ENCODE measurements at places on chromosomes 7 and 10.

DNA sequence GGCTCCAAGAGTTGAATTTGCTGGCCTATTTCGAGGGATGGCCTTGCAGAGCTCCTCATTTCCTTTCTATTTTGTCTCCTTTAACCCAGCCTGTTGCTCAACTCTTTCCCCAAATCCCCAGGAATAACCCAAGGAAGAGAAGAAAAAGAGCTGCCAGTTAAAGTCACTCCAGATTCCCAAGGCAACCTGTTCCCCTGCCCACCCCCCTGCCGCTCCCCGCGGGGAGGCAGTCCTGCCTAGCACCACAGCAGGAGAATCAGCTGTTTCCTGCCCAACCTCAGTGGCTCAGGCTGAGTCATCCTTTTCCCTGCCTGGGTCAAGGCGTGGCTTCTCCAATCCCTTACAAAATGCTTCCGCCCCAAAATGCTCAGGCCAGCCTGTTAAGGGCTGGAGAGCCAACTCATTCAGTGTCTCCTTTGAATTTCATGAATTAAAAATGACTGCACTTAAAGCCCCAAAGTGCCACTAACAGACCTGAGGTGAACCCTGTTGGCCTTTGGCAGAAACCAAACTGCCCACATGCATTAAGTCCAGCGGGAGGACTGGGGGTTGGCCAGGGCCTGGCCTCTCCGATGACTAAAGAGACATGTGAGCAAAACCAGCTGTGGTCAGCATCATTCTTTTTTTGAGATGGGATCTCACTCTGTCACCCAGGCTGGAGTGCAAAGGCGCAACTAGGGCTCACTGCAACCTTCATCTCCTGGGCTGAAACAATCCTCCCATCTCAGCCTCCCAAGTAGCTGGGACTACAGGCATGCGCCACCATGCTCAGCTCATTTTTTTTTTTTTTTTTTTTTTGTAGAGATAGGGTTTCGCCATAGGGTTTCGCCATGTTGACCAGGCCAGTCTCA, 83.2 kb upstream of the KIF5B start:
- DNase-seq, result no peak

DNA sequence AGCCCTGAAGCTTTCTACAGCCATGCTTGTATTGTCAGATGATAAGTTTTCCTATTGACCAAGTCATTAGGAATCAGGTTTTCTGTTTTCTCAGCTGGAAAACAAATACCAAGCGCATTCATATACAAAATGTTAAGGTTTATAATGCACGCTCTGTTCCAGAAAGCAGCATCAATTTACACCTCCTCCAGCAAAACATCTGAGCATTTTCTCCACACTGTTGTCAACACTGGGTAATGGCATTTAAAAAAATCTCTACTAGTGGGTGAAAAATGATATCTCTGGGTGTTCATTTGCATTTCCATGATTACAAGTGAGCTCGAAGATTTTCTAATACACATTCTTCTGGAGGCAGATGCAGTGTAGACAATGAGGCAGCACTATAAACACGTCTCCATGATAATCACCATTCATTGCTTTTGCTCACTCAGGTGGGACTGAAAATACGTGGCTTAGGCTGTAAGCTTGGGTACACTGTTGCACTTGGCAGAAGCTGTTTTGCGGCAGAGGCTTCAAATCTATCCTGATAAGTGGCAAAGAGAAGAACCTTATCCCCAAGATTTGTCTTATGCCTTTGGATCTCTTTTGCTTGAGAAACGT, 114.8 kb upstream of the PLPP4 start:
- no peak for DNase-seq

GRCh38 chr7:13834328-13834761, 155.1 kb downstream of the ETV1 start:
- no peak for DNase-seq

DNA sequence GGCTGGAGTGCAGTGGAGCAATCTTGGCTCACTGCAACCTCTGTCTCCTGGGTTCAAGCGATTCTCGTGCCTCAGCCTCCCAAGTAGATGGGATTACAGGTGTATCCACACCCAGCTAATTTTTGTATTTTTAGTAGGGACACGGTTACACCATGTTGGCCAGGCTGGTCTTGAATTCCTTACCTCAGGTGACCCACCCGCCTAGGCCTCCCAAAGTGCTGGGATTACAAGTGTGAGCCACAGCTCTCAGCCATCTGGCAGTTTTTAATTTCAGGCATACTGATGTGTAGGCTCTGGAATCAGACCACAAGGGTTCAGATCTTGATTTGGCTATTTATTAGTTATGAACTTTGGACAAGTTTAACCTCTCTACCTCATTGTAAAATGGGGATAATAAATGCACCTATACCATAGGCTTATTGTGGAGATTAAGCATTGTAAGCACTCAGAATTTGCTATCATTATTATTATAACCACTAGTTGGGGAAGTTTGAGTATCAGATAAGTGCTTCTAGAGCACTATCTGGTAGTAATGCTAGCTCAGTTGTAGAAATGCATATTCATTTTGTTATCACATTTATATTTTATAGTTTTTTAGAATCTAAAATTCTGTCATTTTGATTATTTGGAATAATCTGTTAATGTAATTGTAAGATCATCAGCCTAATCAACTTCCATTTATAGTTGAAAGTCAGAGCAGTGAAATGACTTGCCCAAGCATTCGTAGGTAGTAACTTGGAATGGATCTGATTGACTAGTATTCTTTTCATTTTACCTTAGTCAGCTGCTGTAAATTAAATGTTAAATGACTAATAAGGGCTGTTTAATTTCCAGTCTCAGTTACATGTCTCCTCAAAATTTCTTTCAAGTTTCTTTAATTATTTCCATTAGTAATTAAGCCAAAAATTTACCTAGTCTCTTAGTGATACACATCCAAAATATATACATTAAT, 22.5 kb downstream of the KMT2E start:
- no peak for DNase-seq

DNA sequence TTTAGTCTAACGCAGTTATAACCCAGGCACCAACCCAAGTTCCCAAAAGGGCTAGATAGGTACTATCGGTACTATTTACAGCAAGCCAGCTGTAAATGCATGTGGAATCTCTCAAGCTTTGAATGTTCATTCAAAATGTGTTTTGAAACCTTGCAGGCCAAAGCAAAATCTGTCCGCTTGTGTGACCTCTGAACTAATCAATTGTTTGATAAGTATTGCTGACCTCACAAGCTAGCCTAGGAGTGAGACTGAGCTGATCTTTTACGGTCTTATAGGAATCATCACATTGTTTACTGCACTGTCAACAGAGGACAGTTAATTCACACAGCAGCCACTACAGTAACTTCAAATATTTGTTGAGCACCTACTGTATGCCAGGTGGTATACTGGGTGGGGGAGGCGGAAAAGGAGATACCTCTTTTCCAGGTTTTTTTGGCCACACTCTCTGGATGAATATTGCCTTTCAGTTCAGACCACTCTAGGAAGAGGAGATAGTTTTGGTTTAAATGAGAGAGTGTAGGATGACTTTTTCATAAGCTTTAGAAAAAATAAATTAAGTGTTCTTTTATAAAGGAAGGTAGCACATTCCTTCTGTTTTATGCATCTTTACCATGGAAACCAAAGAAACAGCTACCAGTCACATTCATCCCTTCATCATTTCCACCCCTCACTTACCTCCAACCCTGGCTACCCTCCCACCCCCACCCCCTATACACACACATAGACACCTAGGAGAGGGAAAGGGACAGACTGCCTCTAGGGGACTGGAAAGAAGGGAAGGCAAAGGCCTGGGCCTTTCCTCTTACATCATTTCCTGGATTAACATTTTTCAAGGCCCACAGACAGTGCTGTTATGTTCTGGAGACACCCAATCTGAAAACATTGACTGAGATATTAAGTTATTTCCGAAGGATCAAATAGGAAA, 2.4 kb downstream of the PAPSS2 start:
- DNase-seq, result no peak

DNA sequence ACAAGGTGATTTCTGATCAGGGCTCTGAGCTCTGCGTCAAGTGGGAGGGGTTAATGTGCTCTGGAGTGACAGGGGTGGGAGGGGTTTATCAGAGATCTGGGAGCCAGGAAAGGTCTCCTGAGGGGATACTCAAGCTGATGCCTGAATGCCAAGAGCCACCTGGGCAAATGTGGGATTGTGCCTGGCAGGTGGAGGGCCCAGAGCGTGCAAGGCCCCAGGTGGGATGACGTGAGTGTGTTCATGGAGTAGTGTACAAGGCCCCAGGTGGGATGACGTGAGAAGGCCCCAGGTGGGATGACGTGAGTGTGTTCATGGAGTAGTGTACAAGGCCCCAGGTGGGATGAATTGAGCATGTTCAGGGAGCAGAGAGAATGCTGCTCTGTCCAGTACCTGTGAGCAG, 610.3 kb downstream of the PTPRN2 start:
- DNase-seq, result no peak

- no peak for DNase-seq
Measured at GRCh38 chr10:72332423-72333111, 22.2 kb downstream of the DNAJB12 start.

- peak; percentile 40 for DNase-seq
Measured at GRCh38 chr10:98029149-98030092, 1.0 kb downstream of the CRTAC1 start.

- DNase-seq, result no peak
Measured at GRCh38 chr7:25716421-25716820, 435.6 kb upstream of the NFE2L3 start.

DNA sequence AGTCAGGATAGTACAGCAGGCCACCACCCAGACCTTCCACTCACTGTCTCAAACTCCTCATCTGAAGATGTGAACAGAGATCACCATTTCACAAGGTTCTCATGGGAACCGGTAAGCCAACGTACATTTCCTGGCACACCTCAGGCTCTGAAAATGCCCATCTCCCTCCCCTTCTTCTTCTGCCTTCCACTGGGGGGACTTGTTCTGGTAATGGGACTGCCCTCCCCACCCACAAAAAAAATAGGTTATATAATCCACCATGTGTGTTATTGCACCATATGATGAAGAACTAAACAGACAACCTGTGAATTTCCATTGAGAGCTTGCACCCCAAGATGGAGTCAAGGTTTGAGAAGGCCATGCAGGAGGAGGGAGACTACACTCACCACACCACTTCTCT, 42.1 kb upstream of the IKZF1 start:
- no peak for DNase-seq

DNA sequence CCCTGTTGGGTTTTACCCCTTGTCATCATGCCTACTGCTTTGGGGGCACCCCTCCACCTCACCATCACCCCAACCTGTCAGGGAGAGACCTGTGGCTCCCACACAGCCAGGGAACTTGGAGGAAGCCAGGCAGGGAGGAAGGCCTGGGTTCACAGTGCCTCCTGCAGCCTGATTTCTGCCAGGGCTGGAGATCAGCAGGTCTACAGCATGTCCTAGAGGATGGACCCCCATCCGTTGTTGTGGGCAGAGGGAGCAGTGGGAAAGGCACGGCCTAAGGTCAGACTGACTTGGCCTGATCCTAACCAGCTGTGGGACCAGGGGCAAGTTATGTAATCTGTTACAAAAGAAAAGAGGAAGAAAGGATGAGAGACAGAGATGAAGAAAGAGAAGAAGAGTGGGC, 28.2 kb downstream of the ZCCHC24 start:
- no peak for DNase-seq

DNA sequence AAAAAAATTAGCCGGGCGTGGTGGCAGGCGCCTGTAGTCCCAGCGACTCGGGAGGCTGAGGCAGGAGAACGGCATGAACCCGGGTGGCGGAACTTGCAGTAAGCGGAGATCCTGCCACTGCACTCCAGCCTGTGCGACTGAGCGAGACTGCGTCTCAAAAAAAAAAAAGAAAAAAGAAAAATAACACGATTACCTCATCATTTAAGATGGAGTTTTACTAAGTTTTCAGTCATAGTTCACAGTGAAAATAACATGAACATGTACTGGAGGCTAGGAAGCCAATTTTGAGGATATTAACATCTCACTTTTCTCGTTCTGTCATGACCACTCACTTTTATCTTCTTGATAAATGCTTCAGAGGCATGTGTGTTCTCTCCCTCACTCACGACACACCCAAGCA, 3.1 kb upstream of the RUNDC3B start:
- no peak for DNase-seq

DNA sequence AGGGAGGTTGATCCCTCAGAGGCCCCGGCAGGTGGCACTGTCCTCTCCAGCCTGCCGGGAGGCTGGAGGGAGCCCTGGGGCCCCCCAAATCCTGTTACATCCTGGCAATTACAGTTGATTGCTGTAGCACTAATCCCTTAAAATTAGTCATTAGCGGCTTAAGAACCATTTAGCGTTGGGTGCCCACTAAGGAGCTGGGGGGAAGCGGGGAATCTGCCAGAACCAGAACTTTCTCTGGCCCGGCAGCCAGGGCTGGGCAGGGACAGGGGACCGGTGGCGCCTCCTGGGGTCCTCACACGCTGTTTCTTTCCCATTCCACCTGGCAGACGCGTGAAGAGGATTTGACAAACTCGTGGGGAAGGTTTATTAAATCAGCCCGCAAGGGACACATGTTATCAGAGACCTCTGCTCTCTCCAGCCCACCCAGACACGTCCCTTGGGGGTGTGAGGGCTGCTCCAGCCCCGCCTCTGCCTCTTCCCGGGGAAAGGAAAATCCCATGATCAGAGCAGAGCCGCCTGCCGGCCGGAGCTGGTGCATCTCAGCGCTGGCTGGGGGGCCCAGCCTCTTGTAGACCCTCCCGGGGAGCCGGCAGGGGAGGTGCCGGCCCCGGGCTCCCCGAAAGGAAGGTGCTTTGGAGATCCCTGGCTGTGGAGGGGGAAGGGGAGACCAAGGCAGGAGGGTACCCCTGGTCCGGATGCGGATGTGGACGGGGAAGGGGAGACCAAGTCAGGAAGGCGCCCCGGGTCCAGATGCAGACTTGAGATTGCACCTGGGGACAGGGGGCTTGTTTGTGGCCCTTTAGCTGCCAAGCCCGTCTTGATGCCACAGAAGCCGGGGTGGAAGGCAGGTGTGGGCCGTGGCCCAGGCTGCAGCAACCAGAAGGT, 142.7 kb downstream of the ELFN1 start:
- peak; percentile 99 for DNase-seq

DNA sequence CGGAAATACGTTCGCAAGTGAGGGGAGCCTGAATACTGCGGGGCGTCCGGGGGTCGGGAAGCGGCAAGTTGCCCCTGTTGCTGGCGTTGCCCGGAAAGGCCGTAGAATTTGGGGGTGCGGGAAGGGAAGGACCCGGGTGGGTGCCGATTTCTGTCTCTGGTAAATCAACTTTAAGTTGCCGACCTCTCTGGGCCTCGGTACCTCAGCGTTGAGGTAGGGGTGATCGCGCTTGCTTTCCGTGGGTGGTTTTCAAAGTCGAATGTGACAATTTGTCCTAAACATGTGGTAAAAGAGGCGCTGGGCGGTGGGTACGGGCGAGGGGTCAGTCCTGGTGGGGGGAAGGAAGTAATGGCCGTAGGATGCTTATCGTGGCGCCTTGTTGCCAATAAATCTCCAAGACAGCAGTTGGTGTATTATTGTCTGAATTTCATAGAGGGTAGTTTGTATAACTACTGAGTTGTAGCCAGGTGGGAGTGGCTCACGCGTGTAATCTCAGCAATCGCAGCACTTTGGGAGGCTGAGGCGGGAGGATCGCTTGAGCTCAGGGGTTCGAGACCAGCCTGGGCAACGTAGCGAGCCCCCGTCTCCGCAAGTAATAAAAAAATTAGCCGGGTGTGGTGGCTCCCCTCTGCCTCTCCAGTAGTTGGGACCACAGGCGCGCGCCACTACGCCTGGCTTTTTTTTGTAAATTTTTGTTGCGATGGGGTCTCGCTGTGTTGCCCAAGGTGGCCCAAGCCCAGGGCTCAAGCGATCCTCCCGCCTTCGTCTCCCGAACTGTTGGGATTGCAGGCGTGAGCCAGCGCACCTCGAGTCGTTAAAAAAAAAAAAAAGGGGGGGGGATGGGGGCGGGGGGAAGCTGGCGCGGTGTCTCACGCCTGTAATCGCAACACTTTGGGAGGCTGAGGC, 644 bp downstream of the BUD23 start:
- DNase-seq, result no peak

- no peak for DNase-seq
Measured at GRCh38 chr7:5429253-5429856, 5.7 kb upstream of the TNRC18 start.

Data from D721Med (cell line).